Ascending aorta (tissue), 2 donors: ENCODE measurements at places on chromosomes 5 and 9.

DNA sequence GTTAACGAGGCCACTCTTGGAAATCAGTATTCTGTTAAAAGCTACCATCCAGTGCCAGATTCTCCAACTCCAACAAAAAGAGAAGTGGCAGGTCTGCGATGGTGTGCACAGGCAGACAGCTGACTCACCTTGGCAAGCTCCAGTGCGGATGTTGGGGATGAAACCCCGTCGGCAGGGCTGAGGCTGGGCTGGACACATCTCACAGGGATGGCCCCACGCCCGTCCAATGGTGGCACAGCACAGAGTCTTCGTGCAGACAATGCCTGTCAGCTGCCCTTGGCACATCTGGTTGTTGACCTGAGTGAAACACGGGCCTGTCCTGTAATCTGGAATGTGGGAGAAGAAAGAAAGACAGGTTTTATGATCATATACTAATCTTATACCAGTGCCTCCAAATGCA is 73.4 kb downstream of the FBN2 start:
- DNase-seq, result no peak

DNA sequence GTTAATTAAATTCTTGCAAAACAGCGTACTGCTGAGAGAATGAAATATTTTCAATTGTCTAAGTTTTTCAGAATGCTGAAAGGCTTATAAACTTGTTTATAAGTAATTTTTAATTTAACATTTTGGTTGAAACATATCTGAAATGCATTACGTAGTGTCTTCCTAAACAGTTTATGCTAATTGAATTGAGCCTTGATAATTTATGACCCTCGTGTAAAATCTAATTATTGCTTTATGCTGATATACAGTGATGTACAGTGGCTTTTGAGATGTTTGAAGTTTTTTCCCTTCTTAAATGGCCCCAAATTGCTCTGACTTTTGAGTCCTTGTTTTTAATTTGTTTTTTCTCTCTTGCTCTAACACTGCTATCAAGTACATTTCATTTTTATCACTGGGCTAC is 262.7 kb downstream of the FBXL7 start:
- DNase-seq, result no peak

DNA sequence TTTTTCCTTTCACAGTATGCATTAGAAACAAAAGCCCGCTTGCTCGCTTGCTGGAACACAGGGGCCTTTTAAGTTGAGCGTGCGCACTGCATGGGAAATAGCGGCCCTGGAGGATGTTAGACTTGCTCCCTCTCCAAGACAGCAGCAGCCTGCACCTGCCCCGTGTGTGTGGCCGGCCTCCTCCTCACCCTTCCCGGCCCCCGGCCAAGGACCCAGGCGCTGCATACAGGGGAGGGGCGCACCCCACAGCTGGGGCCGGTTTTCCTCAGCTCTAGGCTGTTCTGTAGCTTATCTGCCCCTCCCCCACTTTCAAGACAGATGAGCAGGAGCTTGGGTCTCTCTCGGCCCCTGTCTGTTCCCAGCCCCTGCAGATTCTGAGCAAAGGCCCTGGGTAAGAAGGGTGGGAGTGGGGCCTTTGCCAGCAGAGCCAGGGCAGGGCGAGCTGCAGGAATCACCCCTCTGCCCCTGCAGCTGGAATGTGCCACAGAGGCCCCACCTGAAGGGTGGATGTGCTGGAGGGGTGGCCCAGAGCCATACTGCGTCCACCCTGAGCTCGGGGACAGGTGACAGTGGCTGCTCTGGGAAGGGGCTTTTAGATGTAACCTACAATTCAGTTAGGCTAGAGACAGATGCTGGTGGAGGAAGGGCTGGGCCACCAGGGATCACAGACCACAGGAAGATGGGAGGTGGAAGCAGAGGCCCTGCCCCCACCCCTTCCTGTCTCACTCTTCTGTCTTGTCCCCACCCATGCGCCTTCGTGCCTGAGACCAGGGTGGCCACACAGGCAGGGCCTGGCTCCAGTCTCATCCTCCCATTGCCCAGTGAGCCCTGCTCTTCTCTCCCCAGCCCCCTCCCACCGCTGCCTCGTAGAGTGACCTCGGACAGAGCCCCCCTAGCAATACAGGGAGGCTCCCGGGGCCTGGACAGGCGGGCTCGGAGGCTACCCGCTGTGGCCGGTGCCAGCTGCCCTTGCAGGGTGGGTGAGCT is 132.4 kb downstream of the DAB2IP start:
- DNase-seq, result no peak

DNA sequence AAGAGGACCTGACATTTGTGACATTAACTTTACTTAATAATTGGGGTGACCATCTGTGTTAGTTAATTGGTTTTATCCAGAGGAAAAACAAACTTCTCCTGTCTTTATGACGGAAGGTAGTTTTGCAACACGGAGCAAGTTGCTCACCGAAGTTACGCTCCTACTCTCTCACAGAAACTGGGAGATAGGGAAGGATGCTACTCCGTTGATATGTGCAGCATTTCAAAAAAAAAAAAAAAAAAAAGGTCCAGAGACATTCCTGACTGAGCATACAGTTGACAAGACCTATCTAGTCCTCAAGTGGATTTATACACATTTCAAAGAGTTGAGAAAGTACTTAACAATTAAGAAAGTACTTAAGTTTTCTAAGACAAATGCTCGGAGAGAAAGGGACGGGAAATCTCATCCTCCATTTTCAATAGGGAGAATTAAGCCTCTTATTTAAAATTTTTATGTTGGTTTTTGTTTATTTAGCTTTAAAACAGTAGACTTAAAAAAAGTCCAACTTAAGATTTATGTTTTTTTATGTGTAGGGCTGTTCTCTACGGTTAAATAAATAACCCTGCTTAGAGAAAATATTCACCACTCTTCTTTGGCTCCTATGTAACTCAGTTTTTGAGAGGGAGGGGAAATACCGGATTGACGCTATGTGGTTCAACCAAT is 455 bp upstream of the FER start:
- DNase-seq, result no peak

DNA sequence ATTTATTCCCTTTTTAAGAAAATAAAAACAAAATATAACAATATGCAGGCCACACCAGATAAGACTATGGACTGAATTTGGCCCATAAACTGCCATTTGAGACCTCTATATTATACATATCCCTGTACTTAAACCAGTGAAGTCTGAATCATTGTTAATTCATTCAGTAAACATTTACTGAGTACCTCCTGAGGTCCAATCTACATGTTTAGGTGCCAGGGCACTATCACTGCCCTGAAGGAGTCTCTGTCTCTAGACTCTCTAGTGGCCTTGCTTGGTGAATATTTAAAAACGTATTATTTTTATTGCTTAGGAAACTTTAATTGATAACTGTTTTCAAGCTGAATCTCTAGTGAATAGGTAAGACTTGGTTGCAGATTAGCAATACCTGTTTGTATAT is 74.7 kb upstream of the ELL2 start:
- DNase-seq, result no peak

DNA sequence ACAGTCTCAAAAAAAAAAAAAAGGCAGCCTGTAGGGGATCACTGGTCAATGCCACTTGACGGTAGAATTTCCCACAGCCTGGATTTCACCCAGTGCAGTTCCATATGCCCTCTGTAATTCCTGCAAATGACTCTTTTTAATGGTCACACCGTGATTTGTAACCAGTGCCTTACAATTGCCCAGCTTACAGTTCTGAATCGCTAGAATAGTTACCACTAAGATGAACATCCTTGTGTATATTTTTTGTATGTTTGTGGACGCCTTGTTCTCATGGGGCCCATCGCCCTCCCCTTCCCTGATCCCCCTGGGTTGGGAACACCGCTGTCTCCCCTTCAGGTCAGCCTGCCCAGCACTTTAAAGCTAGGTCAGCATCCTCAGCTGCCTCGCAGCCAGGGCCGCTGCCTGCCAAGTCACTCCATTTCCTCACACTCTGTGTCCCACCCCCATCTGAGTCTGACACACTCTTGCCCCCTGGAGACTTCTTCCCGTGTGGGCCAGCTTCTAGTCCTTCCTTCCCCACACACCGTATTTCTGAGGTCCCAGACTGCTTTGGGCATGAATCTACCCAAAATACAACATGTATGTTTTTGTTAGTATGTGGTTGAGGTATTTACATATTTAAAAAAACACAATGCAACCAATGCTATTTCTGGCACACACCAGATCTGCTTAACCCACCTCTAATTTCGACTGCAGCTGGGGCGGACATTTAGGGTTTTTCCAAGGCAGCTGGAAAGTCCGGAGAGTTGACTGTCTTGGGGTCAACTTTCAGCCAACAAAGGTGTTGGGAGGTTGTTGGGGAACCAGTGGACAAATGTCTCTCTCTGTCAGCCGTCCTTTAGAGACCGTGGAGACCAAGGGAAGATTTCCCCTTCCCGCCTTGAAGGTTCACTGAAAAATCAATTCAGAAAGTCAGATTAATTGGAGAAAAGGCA is 120.5 kb upstream of the NEK6 start:
- DNase-seq, result no peak

DNA sequence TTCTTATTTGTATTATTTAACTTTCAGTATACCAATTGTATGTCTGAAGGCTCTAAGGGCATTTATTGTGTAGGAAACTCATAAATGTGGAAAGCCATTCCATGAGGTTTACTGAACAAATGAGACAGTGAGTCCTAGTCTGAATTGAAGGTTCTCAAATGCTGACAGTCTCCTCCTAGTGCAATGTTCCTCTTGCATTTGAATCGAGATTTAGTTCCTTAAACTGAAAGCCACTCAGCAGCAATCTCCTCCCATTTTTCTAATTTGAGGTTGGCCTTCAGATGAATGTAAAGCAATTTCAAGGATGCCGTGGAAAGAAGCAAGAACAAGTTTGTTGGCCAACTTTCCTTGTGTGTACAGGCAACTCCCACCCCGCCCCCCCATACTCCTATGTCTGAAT is 493.2 kb upstream of the KLF4 start:
- no peak for DNase-seq

GRCh38 chr9:110815361-110815760 is 146.8 kb downstream of the MUSK start:
- no peak for DNase-seq

GRCh38 chr9:101354143-101354764 is 30.6 kb downstream of the BAAT start:
- DNase-seq, result no peak

GRCh38 chr5:168282120-168282519 is 9.3 kb upstream of the WWC1 start:
- DNase-seq, result no peak

DNA sequence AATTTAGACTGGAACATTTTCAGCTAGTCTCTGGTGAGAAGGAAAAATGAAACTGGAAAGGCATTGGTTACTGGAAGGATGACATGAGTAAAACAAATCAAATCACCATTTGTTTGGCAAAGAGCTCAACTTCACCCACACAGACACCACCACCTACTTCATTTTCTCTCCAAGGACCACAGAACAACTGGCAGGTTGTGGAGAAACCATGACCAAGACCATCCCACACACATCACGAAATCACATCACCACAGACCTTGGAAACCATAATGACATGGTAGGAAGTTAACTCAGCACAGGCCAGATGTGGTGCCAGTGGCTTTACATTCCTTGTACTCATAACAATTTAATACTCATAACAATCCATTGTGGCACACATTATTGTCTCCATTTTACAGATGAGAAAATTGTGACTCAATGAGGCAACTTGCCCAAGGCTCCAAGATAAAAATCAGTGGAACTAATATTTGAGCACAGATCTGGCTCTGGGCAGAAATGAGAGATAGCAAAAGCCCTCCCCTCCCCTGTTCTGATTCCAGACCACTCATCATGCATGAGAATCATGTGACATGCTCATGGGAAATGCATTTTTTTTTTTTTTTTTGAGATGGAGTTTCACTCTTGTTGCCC is 7.5 kb downstream of the OR1K1 start:
- DNase-seq, result no peak

- no peak for DNase-seq
Observed at GRCh38 chr9:112013266-112013665, 116.7 kb downstream of the UGCG start.

- DNase-seq, result no peak
Observed at GRCh38 chr5:144035046-144035740, 135.3 kb downstream of the YIPF5 start.

- DNase-seq, result peak; percentile 59
Observed at GRCh38 chr9:93267091-93267541, 83.2 kb downstream of the WNK2 start.

DNA sequence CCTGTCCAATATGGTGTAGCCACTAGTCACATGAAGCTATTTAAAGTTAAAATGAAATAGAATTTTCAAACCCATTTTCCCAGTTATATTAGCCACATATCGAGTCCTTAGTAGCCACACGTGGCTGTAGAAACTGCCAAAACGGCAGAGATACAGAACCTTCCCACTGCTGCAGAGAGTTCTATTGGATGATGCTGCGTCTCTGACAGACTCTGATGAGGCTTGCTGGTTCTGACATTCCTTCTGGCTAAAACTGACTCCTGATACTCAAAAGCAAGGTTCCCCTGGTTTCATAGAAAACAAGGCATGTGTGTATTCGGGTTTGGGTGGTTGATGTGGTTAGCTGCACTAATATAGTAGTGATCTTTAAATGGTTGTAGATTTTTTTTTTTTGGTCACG is 91.5 kb downstream of the TLE4 start:
- no peak for DNase-seq
